ENCODE measurements at places on chromosomes 7 and 10. TPM values are rescaled to one million over a fixed set of nuclear protein-coding genes. Genes with fewer than 3 reads are reported as not detected.

The RET gene
- total RNA-seq, result 0.34 TPM

The PLCE1 gene
- total RNA-seq, result not detected

The HMX3 gene
- total RNA-seq, result not detected

The LRIT1 gene
- total RNA-seq, result not detected

DNA sequence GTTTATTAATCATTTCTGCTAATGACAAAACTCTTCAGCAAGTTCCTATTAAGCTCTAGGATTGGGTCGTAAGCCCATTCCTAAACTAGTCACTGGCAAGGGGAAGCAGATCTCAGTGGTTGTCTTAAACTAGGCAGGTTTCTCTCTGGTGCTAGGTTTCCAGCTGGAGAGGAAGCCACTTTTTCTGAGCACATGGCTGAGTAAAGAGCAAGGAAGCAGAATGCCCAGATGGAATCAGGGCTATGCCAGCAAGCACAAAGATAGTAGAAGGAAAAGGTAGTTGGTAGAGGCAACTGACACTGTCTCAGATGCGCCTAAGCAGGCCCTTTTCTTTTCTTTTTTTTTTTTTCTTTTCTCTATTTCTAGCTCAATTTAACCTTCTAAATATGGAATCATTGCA lies 224.9 kb downstream of the EXOC4 start:
- H3K36me3 ChIP-seq, result peaks cover 8% of the 10 kb centered on the region
- no peak overlapping the region for H3K27ac ChIP-seq
- peaks cover 5% of the 10 kb centered on the region for H3K4me1 ChIP-seq
- no peak overlapping the region for H3K4me3 ChIP-seq
- no peak for DNase-seq

- H3K27me3 ChIP-seq, result peaks cover 18% of the 10 kb centered on the region
- H3K27ac ChIP-seq, result no peak overlapping the region
- H3K36me3 ChIP-seq, result no peaks in the 10 kb centered on the region
- H3K4me1 ChIP-seq, result no peaks in the 10 kb centered on the region
- H3K4me3 ChIP-seq, result no peak overlapping the region
- DNase-seq, result no peak
Observed at GRCh38 chr10:60865198-60865783, 78.7 kb downstream of the RHOBTB1 start.

- no peaks in the 10 kb centered on the region for H3K27me3 ChIP-seq
- peaks cover 8% of the 10 kb centered on the region for H3K36me3 ChIP-seq
- H3K4me3 ChIP-seq, result no peak overlapping the region
Observed at GRCh38 chr10:87928996-87929395, 65.6 kb downstream of the PTEN start.

- H3K4me1 ChIP-seq, result no peaks in the 10 kb centered on the region
- DNase-seq, result no peak
- no peak overlapping the region for H3K4me3 ChIP-seq
Observed at GRCh38 chr7:137371616-137372015, 28.1 kb upstream of the PTN start.

DNA sequence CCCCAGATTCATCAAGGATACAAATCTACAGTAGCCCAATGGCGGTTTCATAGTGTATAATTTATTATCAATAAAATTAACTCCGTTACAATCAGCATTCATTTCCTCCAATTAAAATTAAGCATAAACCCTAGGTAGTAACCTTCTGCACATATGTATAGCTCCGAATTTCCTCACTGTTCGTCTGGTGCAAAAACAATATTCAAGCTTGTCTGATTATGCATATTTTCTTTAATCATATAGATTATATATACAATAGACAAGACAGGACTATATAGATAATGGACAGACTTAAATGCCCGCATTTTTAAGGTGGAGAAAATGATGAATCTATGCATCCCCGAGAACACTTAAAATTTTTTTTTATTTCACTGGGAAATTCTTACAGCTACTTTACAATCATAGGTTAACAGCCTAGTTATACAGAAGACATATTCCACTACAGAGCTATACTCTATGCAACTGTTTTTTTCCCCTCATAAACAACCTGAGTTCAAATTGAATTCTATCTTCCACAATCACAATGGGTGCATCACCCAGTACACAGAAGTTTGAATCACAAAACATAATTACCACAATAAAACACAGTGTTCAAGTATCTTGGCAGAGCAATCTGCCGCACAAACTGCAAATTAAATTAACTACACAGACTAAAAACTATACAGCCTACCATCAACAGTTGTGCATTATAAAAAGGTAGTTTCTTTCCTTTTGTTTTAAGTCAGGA lies 2.6 kb downstream of the HOXA9 start:
- peaks cover 21% of the 10 kb centered on the region for H3K4me1 ChIP-seq
- H3K27ac ChIP-seq, result no peak overlapping the region
- no peak overlapping the region for H3K4me3 ChIP-seq
- DNase-seq, result no peak
- peaks cover 79% of the 10 kb centered on the region for H3K27me3 ChIP-seq

DNA sequence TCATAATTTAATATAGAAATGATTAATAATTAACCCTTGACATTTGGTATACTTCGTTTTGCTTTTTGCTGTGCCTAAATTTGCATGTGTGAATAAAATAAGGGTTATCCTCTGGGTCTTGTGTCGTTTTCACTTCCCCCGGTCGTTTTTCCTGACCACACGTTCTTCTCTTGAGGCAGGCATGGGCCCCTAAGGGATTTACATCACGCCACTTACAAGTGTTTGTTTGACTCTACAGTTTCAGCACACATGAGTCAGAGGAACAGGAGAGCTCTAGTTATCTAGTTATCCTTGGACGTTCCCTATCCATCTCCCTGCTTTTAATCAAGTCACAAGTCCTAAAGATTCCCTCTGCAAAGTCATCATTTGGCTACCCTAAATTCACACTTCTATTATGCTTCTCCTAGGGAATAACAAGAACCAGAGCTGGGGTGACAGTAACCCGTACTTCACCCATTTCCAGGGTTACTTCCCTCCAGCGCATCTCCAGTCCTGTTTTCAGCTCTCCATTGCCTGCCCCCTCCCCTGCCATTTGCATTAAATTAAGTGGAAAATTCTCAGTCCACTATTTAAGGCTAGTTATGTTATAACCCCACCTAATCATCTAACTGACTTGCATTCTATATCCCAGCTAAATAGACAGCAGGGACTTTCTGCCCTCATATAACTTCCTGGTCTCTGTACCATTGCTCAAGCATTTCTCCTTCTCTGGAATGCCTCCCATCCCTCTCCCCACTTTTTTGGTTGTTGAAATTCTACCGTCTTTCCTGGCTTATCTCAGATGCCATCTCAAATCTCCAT lies 206.9 kb downstream of the PTEN start:
- no peak for DNase-seq
- H3K36me3 ChIP-seq, result peaks cover 3% of the 10 kb centered on the region
- H3K27me3 ChIP-seq, result no peaks in the 10 kb centered on the region

DNA sequence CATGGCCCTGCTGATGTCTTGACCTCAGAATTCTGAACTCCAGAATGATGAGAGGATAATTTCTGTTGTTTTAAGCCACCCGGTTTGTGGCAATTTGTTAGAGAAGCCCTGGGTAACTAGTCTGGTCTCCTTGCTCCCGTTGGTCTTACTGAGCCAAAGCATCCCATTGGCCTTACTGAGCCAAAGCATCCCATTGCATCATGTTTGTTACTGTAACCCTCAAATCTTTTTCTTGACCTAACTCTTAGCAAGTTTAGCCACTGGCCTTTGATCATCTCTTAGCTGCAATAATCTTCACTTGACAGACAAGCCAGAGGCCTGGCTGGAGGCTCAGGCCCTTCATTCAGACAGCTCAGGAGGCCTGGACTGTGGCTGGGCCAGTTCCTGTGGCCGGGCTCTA lies 21.8 kb downstream of the TBXAS1 start:
- H3K27me3 ChIP-seq, result no peaks in the 10 kb centered on the region
- H3K4me1 ChIP-seq, result peaks cover 20% of the 10 kb centered on the region
- peaks cover 2% of the 10 kb centered on the region for H3K36me3 ChIP-seq
- no peak overlapping the region for H3K27ac ChIP-seq
- no peak for DNase-seq
- no peak overlapping the region for H3K4me3 ChIP-seq

DNA sequence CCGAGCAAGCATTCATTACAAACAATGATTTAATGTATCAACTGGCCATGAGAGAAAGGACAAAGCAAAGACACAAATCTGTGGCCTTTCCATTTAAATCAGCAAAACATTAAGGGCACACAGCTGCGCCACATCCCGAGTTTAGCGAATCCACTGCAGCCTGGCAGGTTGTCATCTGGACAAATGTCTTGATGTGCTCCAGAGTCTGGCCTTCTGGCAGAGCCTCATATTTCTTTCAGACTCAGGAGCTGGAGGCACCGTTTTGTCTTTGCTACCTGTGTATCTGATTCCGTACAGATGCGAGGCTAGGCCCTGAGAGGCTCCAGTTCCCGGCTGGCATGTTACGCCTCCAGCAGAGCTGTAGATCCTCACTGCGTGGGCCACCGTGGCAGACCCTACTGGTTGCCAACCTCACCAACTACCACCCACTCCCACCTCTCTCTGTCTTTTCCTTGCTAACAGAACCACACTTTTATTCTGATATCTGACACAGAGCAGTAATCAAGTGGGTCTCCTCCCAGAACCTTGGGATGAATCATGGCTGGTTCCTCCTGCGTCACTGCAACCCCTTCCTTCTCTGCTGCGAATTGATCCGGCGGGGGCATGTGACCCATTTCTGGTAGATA lies 40.9 kb upstream of the EFCAB10 start:
- no peak overlapping the region for H3K27ac ChIP-seq
- H3K36me3 ChIP-seq, result peaks cover 12% of the 10 kb centered on the region
- H3K4me1 ChIP-seq, result peaks cover 2% of the 10 kb centered on the region
- H3K4me3 ChIP-seq, result no peak overlapping the region
- DNase-seq, result no peak
- H3K27me3 ChIP-seq, result no peaks in the 10 kb centered on the region

DNA sequence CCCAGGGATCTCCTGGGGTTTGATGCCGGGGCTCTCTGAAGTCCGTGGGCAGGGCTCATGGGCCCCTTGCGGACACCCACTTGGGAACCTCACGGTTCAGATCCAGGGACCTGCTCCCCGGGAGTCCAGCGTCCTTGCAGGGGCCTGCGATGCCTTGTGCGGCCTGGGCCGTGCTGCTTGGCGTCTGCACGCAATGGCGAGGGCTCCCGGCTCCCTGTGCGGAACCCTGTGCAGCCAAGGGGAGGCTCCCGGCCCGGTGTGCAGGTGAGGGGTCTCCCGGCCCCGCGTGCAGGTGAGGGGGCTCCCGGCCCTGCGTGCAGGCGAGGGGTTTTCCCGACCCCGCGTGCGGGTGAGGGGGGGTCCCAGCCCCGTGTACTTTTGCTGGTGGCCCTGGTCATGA lies 146.7 kb downstream of the DNAJB6 start:
- no peaks in the 10 kb centered on the region for H3K27me3 ChIP-seq
- H3K36me3 ChIP-seq, result no peaks in the 10 kb centered on the region
